Fibroblast of skin of left biceps (primary cell): ENCODE measurements at places on chromosomes 3 and 15.
A peak's percentile ranks its signal among the peaks of the same experiment; 100 is the strongest.

DNA sequence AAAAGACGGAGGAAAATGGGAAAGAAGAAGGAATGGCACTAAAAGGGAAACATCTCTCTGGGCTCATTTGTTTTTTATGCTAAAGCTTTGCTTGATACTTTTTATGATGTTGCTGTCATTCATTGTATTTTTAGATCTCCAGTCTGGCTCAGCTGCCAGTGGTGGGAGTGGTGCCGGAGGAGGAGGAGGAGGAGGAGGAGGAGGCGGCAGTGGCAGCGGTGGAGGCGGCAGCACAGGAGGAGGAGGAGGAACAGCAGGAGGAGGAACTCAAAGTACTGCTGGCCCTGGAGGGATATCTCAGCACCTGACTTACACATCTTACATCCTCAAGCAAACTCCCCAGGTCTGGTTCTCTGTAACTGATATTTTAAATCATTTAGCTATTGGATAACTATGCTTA is 49.6 kb downstream of the MAP6D1 start:
- no peak for DNase-seq

GRCh38 chr15:85456798-85457197 is 76.4 kb downstream of the AKAP13 start:
- no peak for DNase-seq

GRCh38 chr3:102104033-102104432 is 254.7 kb downstream of the NFKBIZ start:
- no peak for DNase-seq

GRCh38 chr3:16319723-16320122 is 54.7 kb downstream of the OXNAD1 start:
- DNase-seq = no peak

GRCh38 chr15:83998486-83998885 is 237.1 kb upstream of the GOLGA6L4 start:
- no peak for DNase-seq

- no peak for DNase-seq
Measured at GRCh38 chr3:74288761-74289160, 325.7 kb downstream of the CNTN3 start.

GRCh38 chr3:129259612-129260477 is 10.4 kb downstream of the COPG1 start:
- DNase-seq = no peak

- peak; percentile 56 for DNase-seq
Measured at GRCh38 chr3:133644768-133645167, 17.0 kb downstream of the TOPBP1 start.

DNA sequence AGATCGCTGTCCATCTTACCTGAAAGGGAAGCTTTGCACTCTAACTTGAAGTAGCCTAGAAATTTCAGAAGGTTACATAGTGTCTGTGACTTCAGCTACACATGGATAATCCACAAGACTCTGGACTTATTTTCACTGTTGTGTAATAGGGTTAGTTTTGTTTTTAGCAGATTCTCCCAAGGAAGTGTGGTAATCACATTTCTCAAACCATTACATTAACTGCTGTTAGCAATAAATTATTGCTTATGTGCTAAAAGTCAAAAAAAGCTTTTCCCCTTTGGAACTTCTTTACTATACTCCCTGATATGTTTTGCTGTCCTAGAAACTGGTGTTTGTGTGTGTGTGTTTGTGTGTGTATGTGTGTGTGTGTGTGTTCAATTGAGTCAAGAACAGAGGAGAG is 351.8 kb upstream of the TPRG1 start:
- DNase-seq = no peak

DNA sequence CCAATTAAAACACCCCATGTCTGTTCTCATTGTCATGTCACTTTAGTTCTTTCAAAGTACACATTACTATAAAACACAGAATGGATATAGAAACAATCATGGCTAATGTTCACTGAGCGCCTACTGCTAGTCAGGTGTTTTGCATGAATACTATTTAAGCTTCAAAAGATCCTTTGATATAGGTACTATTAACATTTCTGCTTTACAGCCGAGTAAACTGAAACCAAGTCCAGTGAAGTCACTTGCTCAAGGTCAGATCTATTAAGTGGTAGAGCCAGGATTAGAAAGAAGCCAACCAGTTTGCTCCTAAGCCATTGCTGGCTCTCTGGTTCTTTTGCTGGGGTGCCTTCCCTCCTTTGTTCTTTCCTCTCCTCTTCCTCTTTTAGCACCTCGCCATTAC is 32.4 kb upstream of the NMNAT3 start:
- no peak for DNase-seq

DNA sequence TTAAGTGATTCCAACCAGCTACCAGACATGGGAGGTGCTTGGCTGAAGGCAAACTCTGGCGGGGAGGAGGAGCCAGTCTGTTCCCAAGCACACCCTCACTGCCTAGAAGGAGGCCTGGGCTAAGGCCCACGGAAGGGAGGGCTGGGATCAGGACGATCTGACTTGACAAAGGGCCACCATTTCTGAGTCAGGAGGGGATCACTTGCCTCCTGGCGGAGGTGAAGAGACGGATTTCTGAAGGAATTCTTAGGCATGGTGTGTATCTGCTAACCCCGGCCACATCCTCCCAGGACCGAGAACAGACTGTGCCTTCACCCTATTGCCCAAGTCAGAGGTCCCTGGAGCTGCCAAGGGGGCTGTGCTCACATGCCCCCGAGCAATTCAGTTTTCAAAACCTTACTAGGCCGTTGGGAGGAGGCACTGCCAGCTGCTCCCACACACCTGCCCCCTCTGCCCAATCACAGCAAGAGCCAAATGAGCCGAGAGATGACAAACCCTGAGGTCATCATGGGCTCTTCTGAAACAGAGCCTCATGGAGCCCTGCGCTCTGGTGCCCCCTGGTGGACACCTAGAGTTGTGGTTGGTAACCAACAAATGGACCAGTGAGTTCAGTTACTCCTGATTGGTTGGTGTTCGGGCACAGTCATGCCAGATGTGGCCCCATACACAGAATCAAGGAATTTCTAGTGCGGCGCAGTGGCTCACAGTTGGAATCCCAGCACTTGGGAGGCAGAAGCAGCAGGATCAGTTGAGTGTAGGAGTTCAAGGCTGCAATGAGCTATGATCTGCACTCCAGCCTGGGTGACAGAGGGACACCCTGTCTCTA is 6.5 kb upstream of the TNK2 start:
- peak; percentile 89 for DNase-seq
